ENCODE measurements at places on chromosomes 5 and 9.

DNA sequence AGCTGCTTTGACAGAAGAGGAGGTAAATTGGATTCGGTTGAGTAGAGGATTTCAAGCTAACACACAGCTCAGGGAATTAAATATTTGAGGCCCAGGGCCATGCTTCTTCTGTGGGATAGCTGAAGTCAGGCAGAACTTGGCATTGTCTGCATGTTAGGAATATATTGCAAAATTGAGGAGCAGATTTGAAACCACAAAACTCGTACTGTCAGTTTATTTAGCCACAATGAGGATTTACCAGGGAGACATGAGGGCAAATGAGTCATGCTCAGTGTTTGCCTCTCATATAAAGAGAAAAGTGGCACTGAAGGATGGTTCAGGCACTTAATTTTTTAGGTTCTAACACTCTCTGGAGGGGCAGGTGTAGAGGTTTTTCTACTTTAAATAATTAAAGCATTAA, 83.0 kb upstream of the PRLR start:
- no peak for DNase-seq

DNA sequence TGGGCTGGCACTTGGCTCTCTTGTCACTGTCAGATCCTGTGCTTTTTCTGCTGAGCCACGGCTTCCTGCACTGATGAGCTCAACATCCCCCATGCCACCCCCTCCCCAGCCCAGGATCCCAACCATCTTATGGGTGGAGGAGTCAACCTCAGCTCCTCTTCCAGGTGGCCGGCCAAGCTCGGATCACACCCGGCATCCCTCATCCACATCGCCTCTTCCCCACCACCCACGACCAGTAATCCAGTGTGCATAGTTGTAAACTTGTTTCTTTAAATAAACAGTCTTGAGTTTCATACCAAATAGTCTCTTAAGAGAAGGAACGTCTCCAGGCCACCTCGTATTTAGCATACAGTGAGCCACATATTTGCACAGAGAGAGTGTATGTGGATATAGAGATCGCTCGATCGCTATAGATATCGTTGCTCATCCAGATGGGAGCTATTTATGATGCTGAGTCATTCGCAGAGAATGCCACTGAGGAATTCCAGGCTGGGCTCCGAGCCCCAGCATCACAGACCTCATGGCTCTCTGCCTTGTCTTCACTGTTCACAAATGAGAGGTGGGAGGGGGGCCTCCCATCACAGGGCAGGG, 61.8 kb upstream of the CPLX2 start:
- DNase-seq, result peak; percentile 53

DNA sequence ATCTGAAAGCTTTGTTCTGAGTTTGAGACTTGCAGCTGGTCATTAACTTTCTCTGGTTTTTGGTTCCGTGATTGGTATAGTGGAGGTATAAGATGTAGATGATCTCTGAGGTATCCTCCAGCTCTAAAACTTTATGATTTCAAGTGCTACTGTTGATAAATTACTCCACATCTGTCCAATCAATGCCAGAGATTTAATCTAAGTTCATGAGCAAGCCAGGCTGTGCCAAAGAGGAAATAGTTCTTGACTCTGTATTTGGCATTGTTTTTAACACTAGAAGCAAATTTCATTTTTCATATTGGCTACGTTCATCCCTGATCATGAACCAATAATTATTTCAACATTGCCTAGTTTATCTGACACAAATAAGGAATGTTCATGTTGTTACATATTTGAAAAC, 28.5 kb upstream of the CHD1 start:
- no peak for DNase-seq

DNA sequence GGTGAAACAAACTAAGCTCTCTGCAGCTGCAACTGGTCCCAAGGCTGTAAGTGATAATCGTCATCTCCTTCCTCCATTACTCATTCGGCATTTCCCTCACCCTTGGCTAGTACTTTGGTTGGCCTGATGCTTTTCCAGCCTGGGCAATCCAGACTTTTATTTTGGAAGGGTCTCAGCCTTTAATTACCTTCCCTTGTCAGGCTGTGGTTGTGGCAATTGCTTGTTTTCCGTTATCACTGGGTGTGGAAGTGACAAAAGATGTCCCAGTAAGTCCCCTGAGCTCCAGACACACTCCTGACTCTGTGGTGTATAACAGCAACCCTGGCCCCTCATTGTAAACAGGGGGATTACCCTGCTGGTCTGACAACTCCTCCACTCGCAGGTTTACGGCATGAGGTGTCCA, 6.3 kb upstream of the FAF2 start:
- DNase-seq, result peak; percentile 6

GRCh38 chr5:173396311-173396993, 68.2 kb upstream of the STC2 start:
- peak; percentile 12 for DNase-seq

DNA sequence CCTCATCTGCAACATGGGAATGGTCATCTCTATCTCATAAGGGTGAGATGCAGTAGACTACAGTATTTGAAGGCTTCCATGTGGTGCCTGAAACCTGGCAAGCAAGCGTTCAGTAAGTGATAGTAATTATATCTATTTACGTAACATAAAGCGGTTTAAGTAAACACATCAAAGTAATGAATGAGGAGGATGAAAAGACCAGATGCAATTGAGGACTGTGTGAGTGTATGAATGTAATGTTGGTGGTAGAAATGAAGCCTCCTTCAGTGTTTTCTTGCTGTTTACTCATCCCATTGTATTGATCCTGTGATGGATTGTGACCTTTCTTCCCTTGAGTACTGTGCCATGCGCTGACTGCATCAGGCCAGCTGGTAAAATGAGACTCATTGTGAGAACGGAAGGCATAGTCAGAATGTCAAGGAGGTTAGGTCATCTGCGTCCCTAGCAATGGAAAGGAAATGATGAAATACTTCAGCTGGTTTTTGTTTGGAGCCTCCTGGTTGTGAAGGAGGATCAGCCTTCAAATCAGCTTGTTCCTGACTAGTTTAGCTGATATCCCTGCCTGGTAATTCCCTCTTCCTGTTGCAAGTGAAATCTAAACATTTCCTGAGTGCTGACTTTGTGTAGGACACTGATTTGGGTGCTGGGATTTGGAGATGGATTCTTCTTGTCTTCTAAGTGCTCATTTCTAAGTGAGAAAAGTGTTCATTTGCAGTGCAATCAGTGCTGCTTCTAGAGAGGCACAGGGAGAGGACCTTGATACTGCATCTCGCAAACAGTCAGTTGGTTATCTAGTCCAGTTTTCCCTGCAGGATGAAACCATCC, 35.6 kb downstream of the TNFSF8 start:
- DNase-seq, result peak; percentile 28

GRCh38 chr9:130578865-130579737, at the start of gene FUBP3:
TSS of gene FUBP3 (plus strand) at chr9:130579577. CDS start at chr9:130579681, 104 bp downstream.
- peak; percentile 92 for DNase-seq

- peak; percentile 91 for DNase-seq
Observed at GRCh38 chr5:91307048-91307447, 76.1 kb downstream of the ARRDC3 start.

DNA sequence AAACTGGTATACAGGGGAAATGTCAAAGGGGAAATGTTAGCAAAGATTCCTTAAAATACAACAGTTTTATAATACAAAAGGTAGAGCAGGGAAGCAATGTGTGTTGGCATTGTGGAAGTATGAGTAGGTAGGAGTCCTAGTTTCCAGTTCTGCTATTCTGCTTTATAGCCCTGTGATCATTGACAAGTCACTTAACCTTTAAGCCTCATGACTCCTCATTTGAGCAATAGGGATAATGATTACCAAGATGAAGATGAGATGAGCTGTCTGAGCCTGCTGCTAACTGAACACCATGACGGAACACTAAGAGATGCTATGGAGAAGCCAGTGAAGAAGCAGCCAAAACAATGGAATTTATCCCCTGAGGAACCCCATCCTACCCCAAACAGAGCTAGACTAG, 251.7 kb downstream of the PAPPA start:
- no peak for DNase-seq

DNA sequence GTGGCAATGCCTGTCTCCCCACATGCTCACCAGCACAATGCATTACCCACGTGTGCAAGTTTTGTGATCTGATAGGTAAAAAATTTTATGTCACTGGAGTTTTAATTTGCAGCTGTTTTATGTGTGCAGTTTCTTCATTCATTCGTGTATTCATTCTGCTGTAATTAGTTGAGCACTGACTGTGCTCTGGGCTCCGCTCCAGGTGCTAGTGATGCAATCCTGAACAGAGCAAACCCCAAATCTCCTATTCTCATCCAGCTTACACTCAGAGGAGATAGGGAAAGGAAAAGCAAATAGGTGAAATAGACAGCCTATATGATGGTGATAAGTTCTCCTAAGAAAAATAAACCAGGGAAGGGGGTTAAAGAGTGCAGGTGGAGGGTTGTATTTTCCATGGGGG, 148.4 kb downstream of the TENT4A start:
- DNase-seq, result no peak

DNA sequence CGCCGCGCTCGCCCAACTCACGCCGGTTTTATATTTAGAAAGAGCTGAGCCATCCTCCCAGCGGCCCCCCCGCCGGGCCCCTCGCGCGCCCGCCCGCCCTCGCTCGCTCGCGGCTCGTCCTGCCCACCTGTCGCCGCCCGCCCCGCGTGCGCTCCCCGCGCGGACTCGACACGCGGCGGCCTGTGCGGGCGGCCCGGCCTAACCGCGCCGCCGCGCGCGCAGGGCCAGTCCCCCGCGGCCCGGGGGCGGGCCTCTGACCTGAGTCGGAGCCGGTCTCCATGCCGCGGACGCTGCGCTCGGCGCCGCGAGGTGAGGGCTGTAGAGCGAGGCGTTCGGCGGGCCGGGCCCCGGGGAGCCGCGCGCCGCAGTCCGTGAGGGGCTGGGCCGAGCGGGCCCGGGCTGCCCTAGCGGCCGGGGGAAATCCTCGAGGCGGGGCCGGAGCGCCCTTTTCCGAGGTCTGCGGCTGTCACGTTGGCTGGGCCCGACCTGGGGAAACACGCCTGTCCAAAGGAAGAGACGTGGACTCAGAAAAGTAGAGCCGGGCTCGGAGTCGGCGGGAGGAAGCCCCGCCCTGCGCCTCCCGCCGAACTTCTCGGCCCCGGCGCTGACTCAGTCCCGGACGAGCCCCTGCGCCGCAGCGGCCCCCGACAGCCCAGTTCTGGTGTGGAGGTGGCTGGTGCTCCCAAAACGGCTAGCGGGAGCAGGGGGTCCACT, at the start of gene ECPAS:
TSS of gene ECPAS (minus strand) at position 526 of the 714 bp plus-strand sequence. CDS start 11,465 bp downstream, outside the sequence.
- DNase-seq, result peak; percentile 94

DNA sequence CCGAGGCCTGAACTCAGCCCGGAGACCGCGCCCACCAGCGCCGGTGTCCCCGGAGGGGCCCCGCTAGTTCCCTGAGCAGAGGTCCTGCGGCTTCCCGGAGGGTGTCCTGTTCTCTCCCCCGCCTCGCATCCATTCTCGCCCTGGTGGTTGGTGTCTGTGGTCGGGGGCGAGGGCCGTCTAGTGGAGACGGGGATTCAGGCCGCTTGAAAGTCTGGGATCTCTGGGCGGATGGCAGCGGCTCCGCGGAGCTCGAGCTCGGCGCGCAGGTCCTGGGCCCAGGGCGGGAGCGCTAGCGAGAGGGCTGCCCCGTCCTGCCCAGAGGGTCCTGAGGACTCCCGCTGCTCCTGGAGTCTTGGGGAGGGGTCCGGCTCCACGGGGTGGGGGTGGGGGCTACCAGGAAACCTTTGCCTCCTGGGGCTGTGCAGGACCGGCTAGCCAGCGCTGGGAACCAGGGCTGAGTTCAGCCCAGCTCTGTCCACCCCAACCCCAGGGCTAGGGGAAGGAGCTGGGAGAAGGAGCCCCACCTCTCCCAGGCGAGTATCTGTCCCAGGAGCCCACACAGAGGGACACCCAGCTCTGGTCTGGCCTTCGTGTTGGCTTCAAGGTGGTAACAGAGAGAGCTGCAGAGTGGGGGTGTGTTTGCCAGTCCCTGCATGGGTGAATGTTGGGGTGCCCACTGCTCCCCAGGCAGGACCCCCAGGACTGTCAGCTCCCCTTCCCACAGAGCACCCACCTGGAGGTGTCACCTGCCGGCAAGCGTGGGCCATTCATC, 4.0 kb downstream of the TOR4A start:
- no peak for DNase-seq

- no peak for DNase-seq
Observed at GRCh38 chr9:110207071-110207641, 803 bp downstream of the C9orf152 start.

GRCh38 chr5:34040472-34040871, 2.5 kb downstream of the C1QTNF3 start:
- DNase-seq, result peak; percentile 52

DNA sequence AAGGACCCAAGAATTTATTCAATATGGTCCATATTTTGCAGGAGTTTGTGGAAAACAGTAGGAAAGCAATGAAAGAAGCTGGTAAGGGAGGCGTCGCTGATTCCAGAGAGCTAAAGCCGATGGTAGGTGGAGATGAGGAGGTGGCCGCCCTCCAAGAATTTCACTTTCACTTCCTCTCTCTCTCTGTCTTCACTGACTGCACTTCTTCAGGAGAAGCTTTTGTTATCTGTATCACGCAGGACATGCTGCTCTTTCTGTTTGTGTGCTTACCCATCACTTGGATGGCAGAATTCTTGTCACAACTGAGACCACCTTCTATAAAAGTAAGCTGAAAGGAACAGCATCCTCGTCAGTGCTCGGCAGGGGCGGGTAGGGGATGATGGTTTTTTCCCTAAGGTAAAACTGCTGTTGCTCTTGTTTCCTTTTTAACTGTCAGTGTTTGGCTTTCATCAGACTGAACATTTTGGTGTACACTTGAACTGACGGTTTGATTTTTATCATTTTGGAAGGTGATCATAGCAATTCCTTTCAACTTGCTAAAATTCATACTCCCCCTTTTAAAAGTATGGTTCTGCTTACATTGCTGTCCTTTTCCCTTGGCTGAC, 62.4 kb upstream of the FSD1L start:
- DNase-seq, result peak; percentile 63

GRCh38 chr9:83385317-83385716, 152.9 kb downstream of the FRMD3 start:
- no peak for DNase-seq

GRCh38 chr5:115298811-115299210, 2.4 kb upstream of the CCDC112 start:
- DNase-seq, result no peak

GRCh38 chr5:55868846-55869245, 17.7 kb downstream of the IL31RA start:
- no peak for DNase-seq

DNA sequence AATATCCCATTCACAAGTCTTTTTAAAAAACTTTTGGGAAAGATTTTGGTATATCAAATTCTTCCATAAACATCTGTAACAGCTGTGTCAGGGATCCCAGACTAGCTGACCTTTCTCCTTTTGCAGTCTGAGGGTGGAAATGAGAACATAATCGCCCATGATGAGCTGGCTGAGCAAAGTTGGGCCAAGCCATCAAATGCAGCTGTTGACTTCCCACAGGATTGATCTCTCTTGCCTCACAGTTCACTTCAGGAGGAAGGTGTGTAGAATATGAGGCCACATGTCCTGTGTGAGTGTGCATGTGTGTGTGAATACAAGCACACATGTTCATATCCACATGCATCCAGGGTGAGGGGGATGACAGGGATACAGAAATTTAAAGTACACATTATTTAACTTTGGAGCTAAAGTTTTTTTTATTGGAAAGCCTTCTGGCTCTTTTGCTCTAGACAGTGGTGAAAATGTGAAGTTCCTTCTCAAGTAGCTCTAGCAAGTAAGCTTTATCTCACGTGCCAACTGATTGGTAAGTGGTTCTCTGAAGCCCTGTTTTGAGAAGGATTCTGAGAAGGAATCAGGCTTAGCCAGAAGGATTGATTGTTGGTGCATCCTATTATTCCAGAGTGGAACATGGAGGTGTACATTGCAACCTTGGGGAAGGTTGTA, 468.8 kb upstream of the DMAC1 start:
- peak; percentile 33 for DNase-seq

Measured in muscle of back (tissue), 13 donors.